ENCODE measurements at places on chromosomes 3 and 15. TPM values are rescaled to one million over a fixed set of nuclear protein-coding genes. Genes with fewer than 3 reads are reported as not detected.

GRCh38 chr3:64138656-64139375 is 86.5 kb downstream of the PRICKLE2 start:
- ATAC-seq, result no peak

GRCh38 chr3:128336337-128337156 is 130.1 kb downstream of the DNAJB8 start:
- ATAC-seq, result no peak

GRCh38 chr15:82917249-82917648 is 35.3 kb downstream of the HOMER2 start:
- no peak for ATAC-seq

The GCSAM gene
- 1.1 TPM for total RNA-seq

DNA sequence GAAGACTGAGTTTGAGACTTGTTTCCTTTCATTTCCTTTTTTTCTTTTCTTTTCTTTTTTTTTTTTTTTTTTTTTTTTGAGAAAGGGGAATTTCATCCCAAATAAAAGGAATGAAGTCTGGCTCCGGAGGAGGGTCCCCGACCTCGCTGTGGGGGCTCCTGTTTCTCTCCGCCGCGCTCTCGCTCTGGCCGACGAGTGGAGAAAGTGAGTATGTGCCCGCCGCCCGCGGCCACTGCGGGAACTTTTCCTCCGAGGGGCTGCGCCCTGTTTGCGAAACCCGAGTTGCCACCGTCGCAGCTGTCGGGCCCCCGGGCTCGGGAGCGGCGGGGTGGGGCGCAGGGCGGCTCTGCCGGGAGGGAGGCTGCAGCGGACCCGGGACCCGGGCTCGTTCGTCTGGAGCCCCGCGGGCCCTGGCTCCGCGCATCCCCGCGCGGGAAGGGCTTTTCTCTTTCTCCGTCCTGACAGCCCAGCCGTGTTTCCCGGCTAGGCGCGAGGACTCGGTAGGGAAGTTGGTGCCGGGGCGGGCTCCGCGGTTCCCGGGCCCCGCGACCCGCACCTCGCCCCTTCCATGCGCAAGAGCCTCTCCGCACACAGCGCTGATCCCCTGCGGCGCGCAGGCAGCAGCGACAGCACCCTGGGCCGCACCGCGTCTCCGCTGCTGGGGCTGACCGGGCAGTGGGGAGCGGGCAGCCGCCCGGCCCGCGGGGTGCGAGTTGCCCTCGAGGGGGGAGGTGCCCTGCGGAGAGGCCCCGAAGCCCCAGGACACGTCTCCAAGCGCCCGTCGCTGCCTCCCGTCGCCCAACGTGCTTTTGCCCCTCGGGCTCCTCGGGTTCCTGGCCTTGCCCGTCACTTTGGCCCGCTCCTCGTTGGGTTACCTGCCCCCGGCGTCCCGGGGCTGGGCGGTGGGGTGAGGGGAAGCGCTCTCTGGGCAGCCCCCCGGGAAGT is 1.4 kb downstream of the IGF1R start:
- peak; percentile 27 for ATAC-seq

DNA sequence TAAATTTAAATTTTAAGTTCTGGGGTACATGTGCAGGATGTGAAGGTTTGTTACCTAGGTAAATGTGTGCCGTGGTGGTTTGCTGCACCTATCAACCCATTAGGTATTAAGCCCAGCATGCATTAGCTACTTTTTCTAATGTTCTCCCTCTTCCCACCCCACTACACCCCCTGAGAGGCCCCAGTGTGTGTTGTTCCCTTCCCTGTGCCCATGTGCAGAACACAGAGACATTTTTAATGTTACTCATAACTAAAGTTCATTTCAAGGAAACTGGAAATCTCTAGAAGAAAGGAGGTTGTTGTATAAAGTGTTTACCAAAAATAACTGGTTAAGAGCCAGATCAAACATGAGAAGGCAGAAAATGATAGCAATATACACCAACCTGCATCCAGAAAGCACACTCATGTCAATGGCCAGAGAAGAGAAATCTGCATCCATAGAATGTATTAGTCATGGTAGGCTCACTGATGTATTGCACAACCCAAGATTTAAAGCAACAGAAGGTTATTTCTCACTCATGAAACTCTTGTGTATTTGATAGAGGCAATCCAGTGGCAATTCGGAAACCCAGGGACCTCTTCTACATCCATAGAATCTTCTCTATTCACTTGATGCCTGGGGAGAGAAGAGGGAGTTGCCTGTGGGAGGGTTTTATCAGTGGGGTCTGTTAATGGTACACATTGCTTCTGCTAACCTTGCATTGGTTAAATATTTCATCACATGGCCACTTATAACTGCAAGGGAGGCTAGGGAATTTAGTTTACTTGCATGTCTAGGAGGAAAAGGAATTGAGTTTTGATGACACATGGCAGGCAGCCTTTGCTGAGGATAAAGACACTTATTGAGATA is 321.9 kb upstream of the RASGRP1 start:
- peak; percentile 79 for ATAC-seq

The PSTPIP1 gene
- total RNA-seq, result 1.3 TPM

DNA sequence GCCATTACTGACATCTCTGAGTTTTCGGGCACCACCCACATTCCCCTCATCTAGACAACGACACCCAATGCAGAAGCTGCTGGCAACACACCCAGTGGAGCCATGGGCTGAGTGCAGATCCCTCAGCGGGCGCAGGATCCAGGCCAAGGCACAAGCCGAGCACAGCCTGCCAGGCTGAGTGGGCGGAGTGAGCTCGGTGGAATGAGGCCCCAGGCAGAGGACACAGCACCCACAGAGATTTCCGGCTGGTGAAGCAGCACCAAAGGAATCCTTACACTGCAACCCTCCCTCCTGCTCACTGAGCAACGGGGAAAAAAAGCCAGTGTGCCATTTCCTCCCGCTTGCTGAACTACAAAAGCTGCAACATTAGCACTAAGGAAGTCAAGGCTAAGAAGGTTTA is 34.3 kb downstream of the ZMAT3 start:
- ATAC-seq, result peak; percentile 97

- ATAC-seq, result no peak
Measured at GRCh38 chr3:48278884-48279559, 38.1 kb downstream of the ZNF589 start.

DNA sequence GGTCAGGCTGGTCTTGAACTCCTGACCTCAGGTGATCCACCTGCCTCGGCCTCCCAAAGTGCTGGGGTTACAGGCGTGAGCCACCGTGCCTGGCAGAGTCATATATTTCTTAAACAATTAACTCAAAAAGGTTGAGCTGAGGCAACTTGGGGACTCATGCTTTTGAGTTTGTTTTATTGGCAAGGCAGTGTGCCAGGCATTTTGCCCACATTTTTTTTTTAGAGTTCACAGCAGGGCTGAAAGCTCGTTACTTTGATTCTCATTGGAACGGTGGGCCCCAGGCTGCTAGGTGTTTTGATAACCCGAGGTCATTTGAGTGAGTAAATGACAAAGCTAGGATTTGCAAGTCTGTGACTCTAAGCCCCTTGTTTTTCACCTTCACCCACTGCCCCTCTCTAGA is 76.2 kb downstream of the CCK start:
- ATAC-seq, result no peak

DNA sequence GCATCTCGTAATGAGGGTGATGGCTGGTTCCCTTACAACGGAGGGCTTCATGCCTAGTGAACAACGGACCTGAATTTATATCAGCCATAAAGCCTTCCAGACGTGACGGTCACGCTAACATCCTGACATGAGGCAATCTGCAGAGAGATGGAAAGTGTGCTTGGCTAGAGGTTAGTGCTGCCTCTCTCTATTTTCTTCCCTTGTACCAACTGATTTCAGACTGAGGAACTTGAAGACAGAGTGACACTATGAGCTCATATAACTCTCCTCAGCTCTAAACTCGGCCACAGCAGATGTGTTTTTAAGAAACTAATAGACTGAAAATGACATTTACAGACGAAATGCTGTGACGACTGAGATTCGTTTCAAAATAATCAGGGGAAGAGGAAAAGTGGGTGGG is 122.4 kb downstream of the XXYLT1 start:
- no peak for ATAC-seq

DNA sequence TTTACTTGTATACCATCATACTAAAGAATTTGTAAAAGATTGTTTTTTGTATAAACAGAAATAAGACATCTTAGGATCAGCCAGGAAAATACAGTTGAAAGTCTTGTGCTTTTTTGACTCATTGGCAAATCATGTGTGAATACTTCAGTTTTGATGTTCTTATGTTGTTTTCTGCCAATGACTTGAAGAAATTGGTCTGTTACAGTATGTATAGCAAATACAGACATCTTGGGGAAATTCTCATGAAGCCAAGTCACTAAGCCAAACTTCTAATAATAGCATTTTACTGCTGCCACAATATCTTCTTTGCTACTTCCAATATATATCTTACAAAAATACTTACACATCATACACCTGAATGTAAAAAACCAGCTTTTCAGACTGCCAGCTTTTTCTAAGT is 83.2 kb downstream of the DZIP3 start:
- no peak for ATAC-seq

The ZNF662 gene
- total RNA-seq, result 3.8 TPM

- ATAC-seq, result peak; percentile 77
Measured at GRCh38 chr15:85770096-85771041, 24.4 kb downstream of the KLHL25 start.

- peak; percentile 58 for ATAC-seq
Measured at GRCh38 chr3:49157289-49157688, 8.8 kb downstream of the CCDC71 start.

GRCh38 chr3:177231242-177231641 is 34.0 kb upstream of the TBL1XR1 start:
- ATAC-seq, result no peak

The KBTBD13 gene
- total RNA-seq, result not detected

The ARL14 gene
- 0.32 TPM for total RNA-seq

The MEGF11 gene
- not detected for total RNA-seq

The ACP3 gene
- 57.5 TPM for total RNA-seq

- no peak for ATAC-seq
Measured at GRCh38 chr3:179376474-179376873, 29.0 kb downstream of the MFN1 start.

The LMAN1L gene
- total RNA-seq, result not detected

DNA sequence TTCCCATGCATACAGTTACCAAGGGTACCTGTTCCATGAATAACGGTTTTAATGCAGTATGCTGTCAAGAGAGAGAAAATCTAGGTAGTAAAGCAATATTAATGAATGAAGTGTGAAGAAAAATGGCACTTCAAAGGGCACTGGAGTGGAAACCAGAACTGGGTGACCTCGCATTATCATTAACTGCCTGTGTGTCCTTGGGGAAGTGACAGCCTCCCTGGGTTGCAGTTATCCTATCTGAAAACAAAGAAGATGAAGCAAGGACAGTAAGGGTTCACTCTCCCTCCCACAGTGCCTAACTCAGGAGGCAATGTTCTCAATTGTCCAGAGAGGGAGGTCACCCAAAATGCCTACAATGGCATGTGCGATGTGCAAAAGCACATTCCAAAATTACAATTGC is 15.1 kb downstream of the MTHFS start:
- ATAC-seq, result no peak

- no peak for ATAC-seq
Measured at GRCh38 chr3:4029135-4029534, 229.9 kb downstream of the LRRN1 start.

- ATAC-seq, result no peak
Measured at GRCh38 chr15:31517711-31518110, 191.1 kb downstream of the KLF13 start.

The ZNF621 gene
- total RNA-seq, result 11.5 TPM

GRCh38 chr15:51313644-51314280 is 24.6 kb downstream of the CYP19A1 start:
- ATAC-seq, result no peak

The DCBLD2 gene
- total RNA-seq, result 6.7 TPM

DNA sequence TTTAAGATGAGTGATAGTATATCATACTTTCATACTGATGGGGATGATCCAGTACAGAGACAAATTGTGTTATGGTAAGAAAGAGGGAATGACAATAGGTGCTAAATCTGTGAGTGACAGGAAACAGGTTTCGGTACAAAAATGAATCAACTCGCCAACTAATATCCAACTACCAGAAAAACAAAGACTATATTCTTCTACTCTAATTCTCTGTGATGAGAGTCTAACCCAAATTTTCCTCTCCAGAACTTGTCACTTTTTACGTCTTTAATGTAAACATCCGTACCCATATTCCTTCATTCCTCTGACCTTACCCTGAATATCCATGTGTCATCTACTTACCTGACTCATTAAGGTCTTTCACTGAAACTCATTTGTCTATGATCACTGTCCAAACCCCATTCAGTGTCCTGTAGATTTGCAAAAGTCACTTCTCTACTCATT is 39.6 kb downstream of the SCAPER start:
- peak; percentile 35 for ATAC-seq

The MAP3K13 gene
- total RNA-seq, result 22.0 TPM

DNA sequence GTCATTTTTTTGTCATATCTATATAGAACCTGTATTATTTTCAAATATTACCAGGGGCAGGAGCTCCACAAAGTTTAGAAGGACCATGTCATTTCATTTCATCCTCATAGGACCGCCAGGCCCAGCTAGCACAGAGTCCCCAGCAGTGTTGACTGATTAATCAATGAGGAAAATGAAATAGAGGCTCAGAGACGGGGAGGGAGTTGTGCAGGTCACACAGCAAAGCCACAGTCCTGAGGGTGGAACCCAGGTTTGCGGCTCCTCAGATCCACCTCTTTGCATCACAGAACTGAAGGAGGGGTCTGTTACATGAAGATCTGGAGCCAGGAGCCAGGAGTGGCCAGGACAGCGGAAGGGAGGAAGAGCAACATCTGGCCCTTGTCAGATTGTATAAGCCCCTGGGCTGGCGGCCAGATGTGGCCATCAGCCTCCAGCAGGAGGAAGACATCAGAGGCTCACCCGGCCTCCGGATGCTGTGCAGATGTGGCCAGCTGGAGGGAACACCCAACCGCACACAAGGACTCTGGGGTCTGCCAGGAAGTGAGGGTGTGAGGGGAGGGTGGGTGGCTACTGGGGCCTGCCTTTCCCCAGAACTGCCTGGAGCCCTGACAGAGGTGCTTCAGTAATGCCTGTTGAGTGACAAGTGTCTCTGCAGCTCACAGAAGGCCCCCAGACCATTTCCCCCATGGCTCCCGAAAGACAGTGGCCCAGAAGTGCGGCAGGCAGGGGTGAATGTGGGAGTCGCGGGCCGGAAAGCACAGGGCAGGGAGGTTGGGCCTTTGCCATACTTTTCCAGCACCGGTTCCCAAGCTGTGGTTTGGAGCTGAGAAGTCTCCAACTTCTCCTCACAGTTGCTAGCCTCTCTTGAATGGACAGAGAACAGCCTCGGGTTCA is 21.3 kb downstream of the EFCC1 start:
- ATAC-seq, result no peak

GRCh38 chr15:80753161-80753560 is 26.0 kb upstream of the CEMIP start:
- ATAC-seq, result no peak

- ATAC-seq, result no peak
Measured at GRCh38 chr3:184873141-184873540, 61.2 kb downstream of the VPS8 start.

GRCh38 chr3:172876297-172876696 is 125.8 kb downstream of the ECT2 start:
- no peak for ATAC-seq

Measured in esophagus mucosa (tissue), 1 donor.